ENCODE measurements at places on chromosomes 6 and 20.

DNA sequence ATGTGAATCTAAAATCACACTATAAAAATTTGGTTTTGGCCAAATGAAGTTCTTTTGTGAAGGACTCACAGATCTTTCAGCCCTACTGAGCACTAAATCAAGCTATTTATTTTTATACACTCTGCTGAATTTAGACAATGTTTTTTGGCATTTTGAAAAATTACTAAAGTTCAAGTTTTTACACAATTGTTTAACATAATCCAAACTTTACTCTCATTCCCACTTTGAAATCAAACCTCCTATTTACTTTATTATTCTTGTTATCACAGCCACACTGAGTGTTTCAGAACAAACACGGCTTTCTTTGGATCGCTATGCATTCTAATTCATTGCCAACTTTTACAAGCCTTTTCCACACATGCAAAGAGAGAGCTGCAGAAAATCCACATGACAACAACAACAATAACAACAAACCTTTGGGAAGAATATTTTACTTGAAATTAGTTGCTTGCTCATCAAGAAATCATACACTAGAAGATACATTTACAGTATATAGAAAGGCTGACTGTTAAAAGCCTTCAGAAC, 49.1 kb upstream of the TMEM30A start:
- no peak for DNase-seq

DNA sequence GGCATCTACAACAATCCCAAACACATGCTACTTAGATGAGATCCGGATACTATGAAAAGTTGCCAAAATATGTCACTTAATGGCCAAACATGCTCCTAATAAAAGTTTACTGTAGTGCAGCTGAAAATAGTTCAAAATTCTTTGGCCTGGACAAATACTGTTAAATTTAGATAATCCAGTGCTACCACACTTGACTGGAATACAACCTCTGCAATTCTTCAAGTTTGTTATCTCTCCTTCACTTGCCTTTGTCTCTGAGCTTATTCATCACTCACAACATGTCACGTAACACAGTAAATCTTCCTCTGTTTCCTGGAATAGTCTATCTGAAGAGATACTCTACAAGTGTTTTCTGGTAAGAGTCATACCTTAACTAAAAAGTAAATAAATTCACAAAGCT, 10.5 kb upstream of the PLN start:
- DNase-seq = no peak

DNA sequence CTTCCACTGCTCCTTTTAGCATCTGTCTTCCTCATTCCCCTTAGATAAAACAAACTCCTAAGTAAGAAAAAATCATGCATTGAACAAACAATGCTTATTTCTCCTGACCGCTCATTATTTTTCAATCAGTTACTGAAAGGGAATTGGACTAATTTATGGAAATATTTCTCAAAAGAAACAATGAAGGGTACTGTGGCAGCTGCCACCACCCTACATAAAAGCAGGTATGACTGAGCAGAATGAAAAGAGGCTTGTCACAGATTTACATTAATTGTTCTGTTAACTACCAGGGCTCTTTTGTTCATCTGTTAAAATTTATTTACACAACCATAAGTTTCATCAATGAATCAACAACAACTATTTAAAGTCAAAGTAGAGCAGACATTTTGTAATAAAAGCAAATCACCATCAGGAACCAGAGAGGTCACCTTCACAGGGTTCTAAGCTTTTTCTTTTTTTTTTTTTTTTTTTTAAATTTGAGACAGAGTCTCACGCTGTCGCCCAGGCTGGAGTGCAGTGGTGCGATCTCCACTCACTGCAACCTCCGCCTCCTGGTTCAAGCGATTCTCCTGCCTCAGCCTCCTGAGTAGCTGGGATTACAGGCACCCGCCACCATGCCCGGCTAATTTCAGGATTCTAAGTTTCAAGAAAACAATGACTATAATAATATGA, 204.0 kb downstream of the PTPRK start:
- no peak for DNase-seq

GRCh38 chr20:50343125-50343489, 152.5 kb downstream of the CEBPB start:
- DNase-seq = no peak

- DNase-seq = no peak
These were observed 120.6 kb downstream of the LY86 start for GRCh38 chr6:6709106-6709505.

- no peak for DNase-seq
These were observed 181.8 kb downstream of the SASH1 start for GRCh38 chr6:148524471-148524882.

- DNase-seq = no peak
These were observed 250.0 kb downstream of the SLC24A3 start for GRCh38 chr20:19462491-19462890.

DNA sequence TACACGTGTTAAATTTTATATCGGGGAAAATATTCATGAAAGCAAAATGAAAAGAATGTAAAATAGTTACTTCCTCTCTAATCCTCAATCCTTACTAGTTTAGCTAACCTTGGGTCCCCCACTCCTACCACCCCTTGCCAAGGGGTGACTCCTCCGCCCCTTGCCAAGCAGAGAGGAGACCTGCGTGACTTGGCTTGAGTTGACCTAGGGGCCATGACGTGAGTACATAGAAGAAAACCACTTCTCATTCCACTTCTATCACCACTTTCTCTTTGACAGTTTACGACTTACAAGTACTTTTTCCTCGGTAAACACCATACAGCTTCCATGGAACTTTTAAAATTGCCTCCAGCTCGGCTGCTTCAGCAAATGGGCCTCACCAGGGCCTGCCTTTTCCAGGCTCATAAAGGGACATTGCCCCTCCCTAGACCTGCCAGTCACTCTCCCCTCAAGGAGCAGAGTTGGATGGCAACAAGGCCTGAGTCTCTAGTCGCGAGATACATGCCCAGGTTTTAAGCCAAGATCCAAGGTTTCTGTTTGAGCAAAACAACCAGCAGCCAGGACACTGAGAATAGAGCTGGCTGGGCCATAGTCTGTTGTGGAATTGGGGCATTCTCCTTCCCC, 29.9 kb downstream of the SDCBP2 start:
- no peak for DNase-seq

- DNase-seq = no peak
These were observed 201.5 kb downstream of the PKHD1 start for GRCh38 chr6:51885957-51886356.

DNA sequence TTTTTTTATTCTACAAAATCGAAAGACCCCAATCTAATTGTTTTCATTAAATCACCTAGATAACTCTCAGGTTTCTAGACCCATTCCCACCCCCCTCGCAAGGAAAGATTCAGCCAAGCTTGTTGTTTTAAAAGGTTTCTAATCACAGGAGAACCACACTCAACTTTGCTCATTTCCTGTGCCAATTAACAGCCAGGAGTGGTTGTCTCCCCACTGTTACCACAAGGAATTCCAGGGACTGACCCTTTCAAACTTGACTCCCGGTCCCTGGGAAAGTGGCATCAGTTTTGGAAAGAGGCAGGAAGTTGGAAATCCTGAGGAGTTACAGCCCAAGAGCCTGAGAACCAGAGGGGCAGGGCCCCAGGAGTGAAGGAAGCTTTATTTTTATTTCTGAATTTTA, 561.3 kb upstream of the JAG1 start:
- no peak for DNase-seq

GRCh38 chr6:131781687-131782086, 26.1 kb upstream of the ENPP1 start:
- no peak for DNase-seq

DNA sequence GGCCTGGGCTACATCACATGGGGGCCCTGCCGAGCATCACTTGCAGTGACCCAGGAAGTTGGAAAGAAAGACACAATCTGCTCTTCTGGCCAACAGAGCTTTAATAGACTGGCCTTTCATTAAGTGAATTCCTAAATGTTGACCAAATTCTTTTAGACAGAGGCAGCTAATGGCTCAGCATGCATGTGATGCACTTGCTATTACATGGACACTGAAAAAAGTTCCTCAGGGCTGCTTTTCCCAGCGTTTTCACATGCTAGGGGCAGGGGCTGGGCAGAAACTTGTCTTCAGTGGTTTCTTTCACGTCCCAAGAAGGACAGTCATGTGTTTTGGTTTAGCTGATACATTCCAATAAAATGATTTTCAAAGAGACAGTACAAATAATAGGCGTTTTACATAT, 651.0 kb upstream of the SLC35B3 start:
- DNase-seq = no peak

- DNase-seq = no peak
These were observed 3.3 kb downstream of the APCDD1L start for GRCh38 chr20:58511861-58512260.

- no peak for DNase-seq
These were observed 101.7 kb upstream of the IYD start for GRCh38 chr6:150266963-150267685.

- DNase-seq = no peak
These were observed 546.3 kb upstream of the CITED2 start for GRCh38 chr6:139920776-139921100.

DNA sequence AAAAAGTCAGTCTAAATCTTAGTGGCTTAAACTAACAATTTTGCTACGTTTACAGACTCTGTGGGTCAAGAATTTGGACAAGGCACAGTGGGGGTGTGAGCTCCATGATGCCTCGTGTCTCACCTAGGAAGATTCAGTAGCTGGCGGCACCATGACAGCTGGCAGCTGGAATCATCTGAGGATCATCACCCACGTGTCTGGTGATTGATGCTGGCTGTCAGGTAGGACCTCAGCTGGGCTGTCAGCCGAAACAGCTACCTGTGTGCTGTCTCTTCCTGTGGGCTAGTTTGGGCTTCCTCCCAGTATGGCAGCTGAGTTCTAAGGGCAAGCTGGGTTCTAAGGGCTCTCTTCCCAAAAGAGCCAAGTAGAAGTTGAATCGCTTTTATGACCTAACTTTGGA, 26.4 kb upstream of the DLGAP4 start:
- DNase-seq = no peak

- DNase-seq = no peak
These were observed 920.9 kb upstream of the GJE1 start for GRCh38 chr6:141211845-141212244.

DNA sequence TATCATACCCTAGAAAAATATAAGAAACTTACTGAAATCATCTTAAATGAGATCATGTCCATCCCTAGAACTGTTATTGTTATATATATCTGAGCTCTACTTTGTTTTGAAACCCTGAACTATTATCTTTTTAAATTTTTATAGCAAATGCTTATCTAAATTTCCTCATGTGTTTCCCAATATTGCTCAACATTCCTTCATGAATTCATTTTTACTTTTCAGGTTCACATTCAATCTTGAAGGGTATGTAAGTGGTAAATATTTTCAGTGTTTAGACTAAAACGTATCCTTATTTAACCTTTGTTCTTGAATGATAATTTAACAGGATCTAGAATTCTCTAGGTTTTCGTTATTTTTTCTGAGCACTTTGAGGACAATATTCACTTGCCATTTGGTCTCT, 23.9 kb downstream of the PDE7B start:
- no peak for DNase-seq
